ENCODE measurements at places on chromosomes 7 and 10.

GRCh38 chr10:124539935-124540641 is 78.5 kb downstream of the LHPP start:
- DNase-seq = peak; percentile 61

DNA sequence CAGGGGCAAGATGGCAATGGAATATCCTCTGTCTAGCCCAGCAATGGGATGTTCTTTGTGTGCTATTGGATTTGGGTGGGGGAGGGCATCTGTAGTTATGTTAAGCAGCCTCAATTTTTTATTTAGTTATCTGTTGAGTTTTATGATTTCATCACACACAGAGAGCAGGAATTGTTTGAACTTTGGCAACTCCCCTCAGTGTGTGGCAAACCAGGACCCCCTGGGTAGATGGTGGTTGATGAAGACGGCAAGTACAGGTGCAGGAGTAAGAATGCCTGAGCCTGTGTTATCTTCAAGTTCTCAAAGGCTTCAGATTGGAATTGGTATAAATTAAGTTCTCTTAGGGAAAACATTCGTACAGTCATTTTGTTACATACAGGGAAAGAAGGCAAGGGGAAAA is 142.4 kb upstream of the SAMD8 start:
- DNase-seq = no peak

DNA sequence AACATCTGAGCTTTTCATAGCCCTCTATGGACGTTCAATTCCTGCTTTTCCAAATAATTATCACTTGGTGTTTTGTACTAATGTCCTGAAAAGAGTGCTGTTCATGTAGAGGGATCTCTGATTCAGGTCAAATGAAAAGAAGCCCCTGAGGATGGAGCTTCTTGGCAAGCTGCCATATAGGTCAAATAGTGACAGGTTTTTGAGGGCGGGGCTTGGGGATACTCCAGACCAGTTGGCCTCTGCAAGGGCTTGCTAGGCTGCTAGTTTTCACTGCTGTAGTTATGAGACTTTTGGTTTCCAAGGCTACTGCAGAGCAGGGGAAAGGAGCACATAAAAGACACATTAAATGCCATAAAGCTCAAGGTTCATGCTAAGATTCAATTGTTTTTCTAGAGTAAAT is 257.2 kb upstream of the CACNA2D1 start:
- no peak for DNase-seq

GRCh38 chr7:132030086-132030568 is 473.7 kb upstream of the PODXL start:
- DNase-seq = no peak

DNA sequence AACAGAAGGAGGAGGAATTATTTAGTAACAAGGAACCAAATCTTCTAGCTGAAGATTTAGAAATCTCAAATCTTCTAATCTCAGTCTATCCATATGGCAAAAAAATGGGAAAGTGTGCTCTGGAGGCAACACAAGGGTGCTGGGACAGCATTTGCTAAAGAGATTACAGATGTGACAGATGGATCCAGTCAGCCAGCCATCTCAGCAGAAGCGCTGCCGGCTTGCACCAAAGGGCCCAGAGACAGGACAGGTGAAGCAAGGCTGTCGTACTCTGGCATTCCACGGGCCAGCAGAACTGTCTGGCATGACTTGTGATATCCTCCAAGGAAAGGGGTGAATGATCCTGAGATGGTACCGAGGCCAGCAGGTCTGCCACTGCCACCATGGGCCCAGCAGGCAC is 45.7 kb upstream of the GJD4 start:
- DNase-seq = no peak

- no peak for DNase-seq
Measured at GRCh38 chr10:971613-972012, 16.6 kb upstream of the GTPBP4 start.

DNA sequence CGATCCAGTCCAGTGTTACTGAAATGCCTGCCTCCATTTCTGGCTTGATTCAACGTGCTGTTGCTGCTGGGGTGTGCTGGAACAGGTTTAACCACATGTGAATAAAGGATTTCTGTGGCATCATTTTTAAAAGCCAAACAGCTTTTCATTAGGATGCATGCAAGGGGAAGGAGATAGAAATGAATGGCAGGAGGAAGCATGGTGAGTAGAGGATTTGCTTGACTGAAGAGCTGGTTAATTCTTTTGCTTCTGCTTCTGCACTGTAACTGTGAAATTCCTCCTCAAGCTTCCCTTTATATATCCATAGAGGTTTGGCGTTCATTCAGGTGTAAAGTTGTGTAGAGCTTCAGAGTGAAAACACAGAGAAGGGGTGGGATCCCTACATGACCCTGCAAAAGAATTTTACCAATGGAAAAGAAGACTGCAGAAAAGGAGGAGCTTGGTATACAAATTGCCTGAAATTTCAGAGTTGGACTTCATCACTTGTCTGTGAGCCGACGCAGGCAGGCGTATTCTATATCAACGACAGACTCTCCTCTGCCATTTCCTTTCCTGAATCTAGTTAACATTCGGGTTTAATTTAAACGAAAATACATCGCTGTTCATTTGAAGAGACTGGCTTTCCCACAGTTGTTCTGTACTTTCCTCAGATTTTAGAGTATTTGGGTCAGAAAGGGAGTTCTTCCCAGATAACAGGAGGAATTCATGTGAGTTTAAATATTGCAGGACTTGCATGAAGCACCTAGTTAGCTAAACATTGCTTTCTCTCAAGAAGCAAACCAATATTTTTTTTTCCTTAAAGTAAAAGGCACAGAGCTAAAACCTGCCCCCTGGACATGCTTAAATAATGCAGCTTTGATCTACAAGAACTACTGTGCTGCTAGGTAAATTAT is at the start of gene SOSTDC1:
TSS of gene SOSTDC1 (minus strand) at position 270 of the 893 bp plus-strand sequence. CDS start at position 200, 70 bp downstream.
- DNase-seq = no peak

GRCh38 chr10:51685768-51686167 is 13.6 kb downstream of the CSTF2T start:
- no peak for DNase-seq

DNA sequence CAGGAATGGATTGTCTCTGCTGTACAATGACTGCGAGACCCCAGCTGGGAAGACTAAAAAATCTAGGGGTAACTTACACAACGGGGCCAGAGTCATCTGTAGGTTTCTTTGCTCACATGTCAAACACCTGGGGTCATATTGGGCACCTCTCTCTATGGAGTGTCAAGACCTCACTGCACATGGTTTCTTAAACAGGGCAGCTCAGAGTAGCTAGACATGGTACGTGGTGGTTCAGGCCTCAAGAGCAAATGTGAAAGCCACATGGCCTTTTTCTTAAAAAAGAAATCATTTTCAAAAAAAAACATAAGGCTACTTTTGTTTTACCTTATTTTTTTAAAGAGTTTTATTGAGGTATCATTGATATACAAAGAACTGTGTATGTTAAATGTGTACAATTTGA is 162.2 kb upstream of the ITGB1 start:
- no peak for DNase-seq

DNA sequence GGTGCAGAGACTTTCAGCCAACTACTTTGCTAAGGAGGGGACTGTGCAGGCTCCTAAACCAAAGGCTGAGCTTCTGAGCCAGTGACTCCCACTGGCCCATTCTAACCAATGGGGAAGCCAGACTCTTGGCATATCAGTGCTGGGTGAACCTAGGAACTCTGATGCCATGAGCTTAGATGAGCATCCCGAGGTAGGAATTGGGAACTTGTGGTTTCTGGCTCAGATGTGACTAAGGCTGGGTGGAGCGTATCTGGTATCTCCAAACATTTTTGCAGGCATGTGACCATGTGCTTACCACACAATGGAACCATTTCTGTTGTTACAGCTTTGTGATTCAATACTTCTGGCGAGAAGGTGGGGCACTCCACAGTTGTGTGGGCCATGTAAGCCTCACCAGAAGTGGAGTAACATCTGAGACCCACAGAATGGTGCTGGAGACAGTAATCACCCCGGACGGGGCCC is 2.5 kb upstream of the AVPI1 start:
- no peak for DNase-seq

DNA sequence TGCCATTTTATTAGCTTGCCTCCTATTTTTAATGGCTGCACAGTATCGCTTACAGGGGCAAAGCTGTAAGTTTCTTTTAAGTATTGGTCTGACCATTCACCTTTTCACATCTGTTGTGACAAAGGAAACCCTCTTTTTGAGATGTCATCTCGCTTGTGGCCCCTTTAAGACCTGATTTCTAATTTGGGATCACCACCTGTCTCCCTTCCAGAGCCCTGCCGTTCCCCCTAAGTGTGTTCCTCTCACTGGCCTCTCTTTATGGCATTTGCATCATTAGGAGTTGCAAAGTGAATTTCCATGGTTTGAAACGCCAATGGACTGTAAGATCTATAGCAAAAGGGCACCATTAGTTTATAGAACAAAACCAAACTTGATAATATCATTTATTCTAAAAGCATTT is 1.4 kb downstream of the EPDR1 start:
- no peak for DNase-seq

- DNase-seq = no peak
Measured at GRCh38 chr10:91378061-91378460, 32.1 kb upstream of the HECTD2 start.

- DNase-seq = peak; percentile 72
Measured at GRCh38 chr7:121547544-121548092, 151.5 kb upstream of the FAM3C start.

DNA sequence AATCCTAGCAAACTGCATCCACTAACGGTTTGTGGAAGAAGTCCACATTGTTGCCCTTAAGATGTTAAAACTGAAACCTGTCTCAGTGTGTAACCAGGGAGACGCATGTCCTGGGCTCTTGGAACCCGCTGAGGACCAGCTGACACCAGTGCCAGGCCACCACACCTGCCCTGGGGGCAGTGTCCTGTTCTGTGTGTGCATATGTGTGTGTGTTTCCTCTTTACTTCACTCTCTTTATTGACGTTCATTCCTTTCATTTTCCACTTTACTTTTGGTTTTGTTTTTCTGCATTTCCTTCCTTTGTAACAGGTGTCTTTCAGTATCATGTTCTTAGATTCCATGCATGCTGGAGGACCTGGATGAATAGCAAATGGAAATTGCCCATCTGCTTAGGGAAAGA is 83.8 kb downstream of the TEX36 start:
- DNase-seq = no peak

DNA sequence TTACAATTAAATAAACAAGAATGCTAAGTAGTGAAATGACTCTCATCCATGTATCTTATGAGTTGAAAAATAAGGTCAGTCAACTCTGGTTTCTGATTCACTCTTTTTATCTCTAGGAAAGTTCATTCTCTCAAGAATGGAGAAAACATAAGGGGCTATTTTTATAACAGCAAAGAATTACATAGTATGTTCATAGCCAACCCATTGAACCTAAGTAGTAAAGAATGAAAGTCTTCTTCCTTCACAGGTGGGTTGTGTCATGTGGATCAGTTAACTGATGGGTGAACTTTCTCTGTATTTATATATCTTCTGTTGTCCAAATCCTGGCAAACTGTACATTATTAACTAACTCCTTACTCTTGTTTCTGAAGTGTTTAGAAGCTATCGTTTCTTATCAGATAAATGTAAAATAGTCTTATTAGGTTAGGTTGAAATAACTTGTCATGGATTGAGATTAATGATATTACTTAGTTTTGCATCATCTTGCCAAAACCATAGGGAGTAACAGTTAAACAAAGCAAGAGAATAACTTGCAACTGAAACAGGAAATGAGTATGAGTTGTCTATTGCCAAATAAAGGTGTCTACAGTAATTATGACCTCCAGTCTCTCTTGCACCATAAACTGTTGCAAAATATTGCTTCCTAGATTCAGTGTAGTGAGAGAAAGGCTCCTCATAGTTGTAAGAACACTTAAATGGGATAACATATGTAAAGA is 86.8 kb downstream of the ANKRD7 start:
- peak; percentile 64 for DNase-seq

DNA sequence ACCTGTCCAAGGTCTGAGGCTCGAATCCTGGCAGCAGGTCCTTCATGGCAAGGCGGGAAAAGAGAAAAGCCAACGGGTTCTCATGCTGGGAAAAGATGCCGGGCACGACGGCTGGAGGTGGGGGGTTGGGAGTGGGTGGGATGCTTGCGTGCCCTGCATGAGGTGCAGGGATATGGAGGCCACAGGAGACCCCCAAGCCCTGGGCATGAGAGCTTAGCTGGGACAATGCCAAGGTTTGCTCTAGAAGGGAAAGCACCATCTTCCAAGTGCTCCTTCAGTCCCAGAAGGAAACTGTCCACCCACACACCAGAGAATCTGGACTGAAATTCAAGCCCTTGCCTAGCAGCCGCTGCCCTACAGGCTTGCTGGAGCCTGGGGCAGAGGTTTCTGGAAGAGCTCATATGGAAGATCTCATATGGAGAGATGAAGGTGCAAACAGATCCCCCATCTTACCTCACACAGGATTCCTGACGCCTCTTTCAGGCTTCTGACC is 64.3 kb downstream of the ZRANB1 start:
- no peak for DNase-seq

DNA sequence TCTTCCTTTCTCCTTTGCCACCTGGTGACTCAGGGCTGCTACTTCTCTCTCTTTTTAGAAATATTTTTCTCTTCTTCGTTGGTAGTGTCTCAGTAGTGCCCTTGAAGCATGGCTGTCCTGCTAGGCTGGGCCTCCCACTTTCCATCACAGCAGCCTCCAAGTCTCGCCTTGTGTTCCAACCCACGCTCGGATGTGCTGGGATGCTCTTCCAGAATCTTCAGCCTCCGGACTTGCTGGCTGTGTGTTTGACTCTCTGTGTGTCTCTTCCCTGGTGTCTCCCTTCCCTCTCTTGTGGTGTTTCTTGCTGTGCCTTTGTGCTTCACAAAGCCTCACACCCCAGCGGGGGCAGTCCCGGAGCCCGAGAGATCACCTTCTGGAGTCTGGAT is 100.5 kb downstream of the INPP5A start:
- DNase-seq = no peak

GRCh38 chr10:75538144-75538543 is 106.7 kb downstream of the LRMDA start:
- DNase-seq = no peak

GRCh38 chr10:7560519-7560918 is 106.2 kb downstream of the ITIH5 start:
- DNase-seq = no peak
